Esophagus squamous epithelium (tissue), 5 donors: ENCODE measurements at places on chromosomes 7 and 10.

DNA sequence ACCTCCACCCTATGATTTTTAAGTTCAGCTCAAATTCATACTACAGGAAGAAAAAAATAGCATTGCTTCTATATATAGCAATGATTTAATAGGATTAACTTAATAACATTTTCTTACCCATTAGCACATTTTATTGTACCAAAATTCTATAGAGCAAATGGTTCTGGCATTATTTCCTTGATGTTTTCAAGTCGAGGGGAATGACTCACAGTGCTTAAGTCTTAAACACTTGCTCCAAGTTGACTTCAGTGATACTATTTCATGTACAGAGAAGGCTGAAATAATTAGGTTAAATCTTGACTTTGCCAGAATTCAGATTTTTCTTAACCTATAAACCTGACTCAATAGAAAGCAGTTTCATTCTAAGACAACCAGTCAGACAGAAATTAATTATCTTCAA is 1133.8 kb downstream of the SORCS3 start:
- DNase-seq = no peak

- no peak for DNase-seq
Measured at GRCh38 chr10:123904834-123905409, 13.3 kb upstream of the CPXM2 start.

GRCh38 chr10:124008187-124008586 is 85.2 kb downstream of the CHST15 start:
- no peak for DNase-seq

DNA sequence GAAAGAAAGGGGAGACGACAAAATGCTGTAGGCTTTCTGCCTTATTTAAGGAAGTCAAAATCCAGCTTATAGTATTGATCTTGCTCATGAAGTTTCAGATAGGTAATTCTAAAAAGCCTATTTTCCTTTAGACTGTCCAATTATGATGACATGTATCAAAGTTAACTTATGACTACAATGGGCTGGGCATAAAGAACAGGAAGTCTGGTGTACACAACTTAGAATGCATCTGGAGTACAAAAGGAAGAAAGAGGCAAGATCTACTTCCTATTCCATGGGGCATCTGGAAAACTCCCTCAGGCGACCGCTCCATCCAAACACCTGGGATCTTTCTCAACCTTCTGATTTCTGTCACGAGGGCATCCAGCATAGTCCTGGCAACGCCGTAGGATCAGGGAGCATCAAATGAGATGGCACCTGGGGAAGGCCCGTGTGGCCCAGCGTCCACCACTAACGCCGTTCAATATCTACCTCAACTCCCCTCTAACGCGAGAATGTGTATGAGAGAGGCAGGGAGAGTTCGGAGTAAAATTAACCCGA is 512 bp downstream of the FAM24B start:
- DNase-seq = no peak

DNA sequence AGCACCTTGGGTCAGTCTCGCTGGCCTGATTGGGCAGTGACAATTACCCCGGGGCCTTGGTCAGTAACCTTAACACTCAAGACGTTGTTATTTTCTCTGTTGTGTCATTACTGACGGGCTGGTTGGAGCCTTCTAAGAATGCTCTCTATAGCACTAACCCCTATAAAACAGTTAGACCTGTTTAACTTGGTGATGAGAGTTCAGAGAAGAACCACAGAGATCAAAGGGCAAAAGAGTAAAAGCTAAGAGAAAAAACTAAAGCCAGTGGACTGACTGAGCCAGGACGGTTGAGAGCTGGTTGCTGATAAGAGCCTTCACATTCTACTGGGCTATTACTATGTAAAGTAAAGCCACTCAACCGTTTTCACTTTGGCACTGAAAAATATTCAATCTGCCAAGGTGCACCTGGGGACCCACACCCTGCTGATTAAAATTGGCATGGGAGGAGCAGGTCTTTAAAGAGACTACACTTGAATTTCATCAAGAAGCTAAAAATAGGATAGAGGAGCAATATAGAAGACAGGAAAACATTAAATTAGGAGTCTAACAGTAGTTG is 13.6 kb upstream of the ITGB1 start:
- DNase-seq = no peak

DNA sequence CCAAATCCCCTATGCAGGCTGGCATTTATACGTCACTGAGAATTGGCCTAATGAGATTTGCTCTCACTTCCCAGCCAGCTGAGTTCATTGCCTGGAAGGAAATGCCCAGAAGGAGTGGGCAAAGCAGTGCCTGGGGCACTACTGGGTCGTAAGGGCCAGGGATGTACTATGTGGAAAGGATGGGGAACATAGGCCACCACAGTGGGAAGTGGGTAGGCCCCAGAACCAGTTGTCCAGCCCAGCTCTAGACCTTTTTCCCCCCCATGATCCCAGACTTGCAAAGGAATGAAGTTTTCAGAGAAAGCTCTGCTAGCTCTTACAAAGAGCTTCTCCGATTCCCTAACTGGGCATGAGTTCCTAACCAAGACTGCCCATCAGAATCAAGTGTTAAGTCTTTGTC is 13.9 kb downstream of the TRPV5 start:
- DNase-seq = no peak

- DNase-seq = no peak
Measured at GRCh38 chr10:51788273-51788672, 88.9 kb upstream of the CSTF2T start.

GRCh38 chr7:28083998-28084985 is 96.3 kb downstream of the JAZF1 start:
- no peak for DNase-seq

DNA sequence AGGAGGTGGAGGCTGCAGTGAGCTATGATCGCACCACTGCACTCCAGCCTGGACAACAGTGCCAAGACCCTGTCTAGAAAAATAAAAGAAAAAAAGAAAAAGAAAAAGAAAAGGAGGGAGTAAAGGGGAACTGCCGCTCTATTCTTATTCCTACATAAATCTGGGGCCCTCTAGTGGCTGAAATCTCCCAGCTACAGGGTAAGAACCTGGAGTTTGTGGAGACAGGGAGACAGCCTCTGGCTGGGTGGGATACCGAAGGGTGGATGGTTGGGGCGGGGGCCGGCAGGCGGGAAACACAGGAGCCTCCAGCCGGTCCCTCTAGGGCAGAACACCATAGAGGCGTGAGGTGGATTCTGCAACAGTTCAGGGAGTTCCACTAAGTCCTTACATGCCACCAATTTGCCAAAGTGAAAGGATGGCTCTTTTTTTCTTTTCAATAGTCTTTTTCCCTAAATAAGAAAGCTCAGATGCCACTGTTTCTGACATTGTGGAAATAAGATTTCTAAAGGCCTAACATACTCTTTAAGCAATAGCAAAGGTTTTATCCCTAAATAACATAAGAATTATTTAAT is 117.3 kb downstream of the SVIL start:
- DNase-seq = no peak

GRCh38 chr10:71392292-71392691 is 4.4 kb upstream of the CDH23 start:
- no peak for DNase-seq

DNA sequence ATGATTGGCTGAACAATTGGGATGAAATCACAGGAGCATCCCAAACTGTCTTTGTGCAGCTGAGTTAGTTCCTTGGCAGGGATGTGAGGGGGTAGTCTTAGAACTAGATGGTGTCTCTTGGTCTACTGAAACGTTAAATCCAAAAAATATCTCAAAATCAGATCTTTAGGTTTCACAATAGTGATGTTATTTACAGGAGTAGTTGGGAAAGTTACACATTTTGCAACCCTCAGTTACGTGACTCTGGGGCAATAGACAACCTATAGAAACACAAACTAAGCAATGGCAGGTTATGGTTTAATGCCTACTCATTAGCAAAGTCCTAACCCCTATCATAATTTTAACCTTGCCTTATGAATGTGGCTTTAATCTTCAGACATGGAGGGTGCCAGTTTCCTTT is 24.0 kb downstream of the PKD1L1 start:
- no peak for DNase-seq

DNA sequence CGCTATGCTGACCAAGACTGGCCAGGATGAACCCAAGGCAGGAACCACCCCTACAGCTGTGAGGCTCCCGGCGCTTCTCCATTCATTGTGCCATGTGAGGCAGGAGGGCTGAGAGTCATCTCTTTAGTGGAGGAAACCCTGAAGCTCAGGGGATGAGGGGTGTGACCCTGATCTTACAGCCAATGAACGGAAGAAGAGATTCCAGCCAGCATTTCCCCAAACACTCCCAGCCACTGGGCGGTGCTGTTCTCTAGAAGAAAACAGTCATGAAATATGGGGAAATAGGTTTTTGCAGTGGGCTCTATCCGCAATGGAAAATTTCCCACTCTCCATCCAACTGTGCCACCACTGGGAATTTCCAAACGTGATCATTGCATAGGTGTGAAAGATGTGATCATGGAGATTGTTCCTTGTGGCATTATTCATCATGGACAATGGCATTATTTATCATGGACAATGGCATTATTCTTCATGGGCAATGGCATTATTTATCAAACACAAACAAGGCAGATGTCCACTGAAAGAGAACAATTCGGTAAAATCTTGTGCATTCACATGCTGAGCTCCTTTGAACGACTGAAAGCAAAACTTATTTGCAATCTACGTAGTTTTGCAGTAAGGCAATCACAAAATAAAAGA is 14.0 kb upstream of the SLC18A2 start:
- no peak for DNase-seq

DNA sequence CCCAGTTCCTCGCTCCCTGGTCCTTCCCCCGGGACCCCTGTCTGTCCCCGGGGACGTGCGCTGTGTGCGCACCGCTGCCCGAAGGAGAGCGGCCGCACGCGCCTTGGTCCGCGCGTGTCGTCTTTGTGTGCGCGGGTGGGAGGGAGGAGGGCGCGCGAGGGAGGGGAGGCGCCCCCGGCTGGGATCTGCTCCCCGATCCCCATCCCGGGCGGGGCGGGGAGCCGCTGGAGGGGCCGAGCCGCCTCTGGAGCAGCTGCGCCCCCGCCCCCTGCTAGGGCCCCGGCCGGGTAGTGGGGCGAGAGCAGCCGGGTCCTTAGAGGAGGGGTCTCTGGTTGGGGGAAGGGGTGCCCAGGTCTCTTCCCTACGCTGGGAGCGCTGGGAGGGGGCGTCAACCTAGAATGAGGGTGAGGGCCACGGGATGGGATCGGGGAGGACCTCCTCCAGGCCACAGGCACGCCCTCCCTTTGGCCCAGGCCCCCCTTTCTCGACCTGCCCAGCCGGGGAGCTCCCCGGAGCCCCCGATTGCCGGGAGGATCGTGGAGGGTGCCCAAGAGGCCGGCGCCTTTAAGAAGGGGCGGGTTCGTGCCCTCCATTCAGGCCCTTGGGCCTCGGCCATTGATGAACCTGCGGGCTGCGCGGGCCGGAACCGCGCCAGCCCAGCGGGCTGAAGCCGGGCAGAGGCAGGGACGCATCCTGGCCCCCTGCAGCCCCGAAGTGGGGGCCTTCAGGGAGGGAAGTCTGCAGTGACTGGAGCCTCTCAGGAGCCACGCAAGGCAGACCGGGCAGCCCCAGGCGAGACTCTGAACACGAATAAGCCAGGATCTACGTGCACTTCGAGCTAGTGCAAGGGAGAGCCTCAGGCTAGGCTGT is 678 bp downstream of the SH2B2 start:
- DNase-seq = no peak

GRCh38 chr7:151371266-151371665 is 29.7 kb downstream of the NUB1 start:
- no peak for DNase-seq

DNA sequence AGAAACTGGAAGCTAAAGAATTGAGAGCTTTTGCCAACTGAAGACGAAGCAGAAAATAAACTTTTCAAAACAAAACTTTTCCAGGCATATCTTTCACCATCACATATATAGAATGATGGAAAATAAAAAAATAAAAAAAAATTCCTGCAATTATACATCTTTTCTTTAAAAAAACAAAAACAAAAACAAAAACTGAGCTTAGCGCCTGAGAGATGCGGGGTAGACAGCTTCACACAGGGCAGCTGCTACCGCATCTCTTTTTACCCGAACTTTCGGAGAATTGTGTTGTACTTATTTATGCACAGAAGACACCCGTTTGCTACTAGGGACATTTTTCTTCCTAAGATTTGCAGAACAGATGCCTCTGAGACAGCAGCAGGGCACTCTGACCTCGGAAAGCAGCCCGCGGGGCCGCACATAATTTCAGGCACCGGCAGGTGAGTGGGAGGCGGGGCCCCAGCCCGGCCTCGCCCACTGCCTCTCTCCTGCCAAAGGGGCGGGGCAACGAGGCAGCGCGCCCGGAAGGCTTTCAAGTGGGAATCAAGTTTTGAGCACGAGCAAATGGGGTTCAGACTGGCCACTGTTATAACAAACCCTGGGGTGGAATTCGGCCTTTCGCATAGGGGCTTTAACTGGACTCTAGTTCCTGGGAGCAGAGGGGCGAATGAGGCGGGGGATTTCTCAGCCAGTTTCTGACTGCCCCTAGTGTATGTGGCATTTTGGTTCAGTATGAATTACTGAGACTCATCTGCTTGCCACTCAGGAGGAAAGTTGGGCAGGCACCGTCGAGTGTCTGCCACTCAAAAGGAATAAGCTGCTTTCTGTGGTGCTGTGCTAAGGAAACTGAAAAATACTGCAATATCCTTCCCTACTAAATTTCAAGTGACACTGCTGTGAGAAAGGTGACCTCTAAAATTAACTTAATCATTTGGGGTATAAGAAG is 18.5 kb upstream of the FAM133B start:
- no peak for DNase-seq

GRCh38 chr10:48946891-48947500 is 7.4 kb upstream of the LRRC18 start:
- no peak for DNase-seq

GRCh38 chr10:52491246-52491995 is 177.3 kb downstream of the DKK1 start:
- DNase-seq = no peak

DNA sequence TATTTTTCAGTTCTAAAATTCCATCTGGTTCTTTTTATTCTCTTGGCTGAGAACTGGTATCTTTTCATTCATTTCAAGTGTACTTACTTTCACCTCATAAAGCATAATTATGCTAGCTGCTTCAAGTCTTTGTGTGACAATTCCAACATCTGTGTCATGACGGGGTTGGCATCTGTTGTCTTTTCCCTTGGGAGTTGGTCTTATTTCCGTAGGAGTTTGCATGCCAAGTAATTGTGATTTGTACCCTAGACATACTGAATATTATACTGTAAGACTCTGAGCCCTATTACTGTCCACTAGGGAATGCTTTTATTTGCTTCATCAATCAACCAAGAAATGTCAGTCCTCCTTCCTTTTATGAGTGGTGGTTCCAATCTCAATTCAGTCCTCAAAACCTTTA is 24.6 kb upstream of the HUS1 start:
- no peak for DNase-seq

- no peak for DNase-seq
Measured at GRCh38 chr10:422675-423074, 266.8 kb downstream of the DIP2C start.

DNA sequence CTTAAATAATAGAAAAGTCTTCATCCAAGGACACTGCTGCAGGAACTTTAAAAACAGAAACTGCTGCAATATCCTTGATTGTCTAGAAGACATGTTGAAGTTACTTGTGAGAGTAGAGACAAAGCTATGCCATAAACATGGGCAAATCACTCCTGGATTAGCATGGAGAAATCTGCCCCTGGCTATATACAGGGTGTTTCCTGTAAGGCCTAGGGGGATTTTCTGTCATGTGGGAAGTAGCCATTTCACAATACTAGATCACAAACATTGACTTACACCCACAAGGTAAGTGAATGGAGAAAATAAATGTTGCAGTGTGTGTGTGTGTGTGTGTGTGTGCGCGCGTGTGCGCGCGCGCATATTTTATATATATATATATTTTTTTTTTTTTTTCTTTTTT is 35.2 kb upstream of the PDK4 start:
- DNase-seq = no peak

GRCh38 chr10:4847561-4848355 is 21.8 kb downstream of the AKR1E2 start:
- DNase-seq = no peak
